ENCODE measurements at places on chromosomes 1 and 21.

DNA sequence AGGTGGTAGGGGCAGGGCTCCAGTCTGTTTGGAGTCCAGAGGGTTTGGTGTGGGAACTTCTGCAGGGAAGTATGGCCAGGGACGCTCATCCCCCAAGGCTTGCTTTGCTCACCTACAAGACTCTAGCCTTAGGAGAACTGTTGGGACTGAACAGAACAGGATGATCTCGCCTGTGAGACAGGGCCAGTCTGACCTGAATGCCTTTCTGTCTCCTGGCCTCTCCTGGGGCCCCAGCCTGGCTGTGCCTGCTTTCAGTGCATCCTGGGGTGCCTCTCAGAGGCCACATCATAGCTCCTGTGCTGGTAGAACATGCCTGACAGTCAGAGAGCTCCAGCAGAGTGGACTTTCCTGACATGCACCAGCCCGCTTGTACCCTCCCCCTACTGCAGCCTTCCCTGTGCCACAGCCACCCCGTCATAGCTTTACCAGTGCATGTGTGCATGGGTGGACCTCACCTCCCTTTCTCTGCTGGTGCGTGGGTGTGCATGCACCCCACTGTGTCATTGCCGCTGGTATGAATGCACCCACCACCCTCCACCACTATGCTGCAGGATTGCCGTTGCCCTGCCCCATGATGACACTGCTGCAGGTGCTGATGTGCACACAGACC is 165.8 kb downstream of the GIPC2 start:
- DNase-seq: no peak

DNA sequence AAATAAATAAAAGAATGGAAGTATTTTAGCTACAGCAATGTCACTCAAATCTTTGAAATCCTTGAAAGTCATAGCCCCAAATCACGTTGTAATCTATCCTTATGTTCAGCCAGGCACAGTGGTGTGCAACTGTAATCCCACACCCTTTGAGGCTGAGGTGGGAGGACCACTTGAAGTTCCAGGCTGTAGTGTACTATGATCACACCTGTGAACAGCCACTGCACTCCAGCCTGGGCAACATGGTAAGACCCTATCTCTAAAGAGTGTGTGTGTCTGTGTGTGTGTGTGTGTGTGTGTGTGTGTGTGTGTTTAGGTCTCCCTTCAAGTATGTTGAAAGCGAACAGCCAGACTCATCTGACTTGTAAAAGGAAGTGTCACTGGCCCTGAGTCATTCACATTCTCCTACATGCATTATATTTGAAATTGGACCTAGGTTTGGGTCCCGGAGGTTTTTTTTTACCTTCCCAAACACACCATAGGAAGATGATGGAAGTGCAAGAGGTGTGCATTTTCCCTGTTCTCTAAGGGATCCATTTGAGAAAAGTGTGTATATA is 50.1 kb downstream of the ZNF281 start:
- DNase-seq: no peak

- no peak for DNase-seq
These were observed 2.6 kb upstream of the FMOD start for GRCh38 chr1:203353486-203353885.

DNA sequence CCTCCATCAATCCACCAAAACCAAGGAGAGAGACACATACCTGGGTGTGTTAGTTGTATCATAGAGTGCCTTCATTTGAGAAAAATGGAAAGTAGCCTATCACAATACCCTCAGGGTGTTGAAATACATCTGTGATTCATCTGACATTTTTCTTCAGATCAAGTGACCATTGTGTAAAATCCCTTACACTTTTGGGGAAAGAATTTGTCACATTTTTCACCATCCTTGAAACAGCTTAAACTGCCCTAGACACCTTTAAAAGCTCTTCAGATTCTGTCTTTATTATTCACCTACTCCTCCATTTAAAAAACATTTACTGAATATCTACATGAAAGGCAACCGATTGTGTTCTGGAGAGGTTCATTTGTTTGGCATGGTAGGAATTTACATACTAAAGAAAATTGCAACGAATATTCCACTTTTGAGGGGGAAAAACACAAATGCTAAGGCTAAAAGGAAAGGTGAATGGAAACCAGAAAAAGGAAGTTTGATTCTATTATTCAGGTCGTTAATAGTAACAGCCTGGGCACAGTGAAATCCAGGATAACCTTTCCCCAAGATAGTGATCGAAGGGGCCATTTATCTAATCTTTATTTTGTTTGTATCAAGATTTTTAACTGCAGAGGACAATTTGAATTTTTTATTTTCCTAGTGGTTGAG is 70.4 kb upstream of the SAMSN1 start:
- no peak for DNase-seq

DNA sequence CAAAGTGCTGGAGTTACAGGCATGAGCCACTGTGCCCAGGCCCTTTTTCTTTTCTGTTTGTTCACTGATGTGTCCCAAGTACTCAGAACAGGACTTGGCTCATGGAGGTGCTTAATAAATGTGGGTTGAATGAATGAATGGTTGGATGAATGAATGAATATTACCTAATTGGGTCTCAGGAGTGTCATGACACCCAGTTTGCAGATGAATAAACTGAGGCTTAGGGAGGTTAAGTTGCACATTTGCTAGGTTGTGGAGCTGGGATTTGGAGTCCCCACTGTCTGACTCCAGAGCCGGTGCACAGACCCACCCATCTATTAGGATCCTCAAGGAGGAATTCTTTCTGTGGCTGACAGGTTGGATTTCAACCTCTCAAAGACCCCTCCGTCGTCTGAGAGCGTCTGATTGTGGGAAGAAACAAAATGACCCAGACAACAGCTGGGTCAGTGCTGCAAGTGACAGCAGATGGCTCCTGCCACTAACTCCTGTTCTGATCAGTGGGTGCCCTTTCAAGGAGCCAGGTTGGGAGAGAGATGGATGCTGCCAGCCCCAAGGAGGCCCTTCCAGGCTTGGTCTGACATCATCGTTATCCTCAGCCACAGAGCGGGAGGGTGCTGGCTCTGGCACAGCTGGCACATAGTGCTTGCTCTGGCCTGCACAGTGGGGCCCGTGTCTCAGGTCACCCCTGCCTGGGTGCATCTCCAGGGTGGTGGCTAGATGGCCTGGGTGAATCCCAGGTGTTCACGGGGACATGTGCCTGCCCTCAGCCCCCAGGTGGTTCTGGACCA is 24.2 kb downstream of the ARHGEF10L start:
- DNase-seq: no peak

GRCh38 chr1:180610556-180611015 is 21.2 kb upstream of the XPR1 start:
- no peak for DNase-seq

DNA sequence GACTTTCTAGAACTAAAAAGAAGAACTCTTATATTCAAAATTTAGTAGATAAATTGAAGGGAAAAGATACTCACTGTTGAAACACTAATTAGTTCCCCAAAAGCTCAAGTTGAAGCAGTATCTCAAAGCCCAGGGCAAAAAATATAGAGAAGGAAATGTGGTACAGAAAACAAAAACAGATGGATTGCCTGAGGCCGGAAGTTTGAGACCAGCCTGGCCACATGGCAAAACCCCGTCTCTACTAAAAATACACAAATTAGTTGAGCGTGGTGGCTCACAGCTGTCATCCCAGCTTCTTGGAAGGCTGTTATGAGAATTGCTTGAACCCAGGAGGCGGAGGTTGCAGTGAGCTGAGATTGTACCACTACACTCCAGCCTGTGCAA is 36.0 kb downstream of the FAM177B start:
- no peak for DNase-seq

Measured in coronary artery (tissue), 2 donors.